Glutamatergic neuron (in vitro differentiated cells): ENCODE measurements at places on chromosomes 11 and 22.

DNA sequence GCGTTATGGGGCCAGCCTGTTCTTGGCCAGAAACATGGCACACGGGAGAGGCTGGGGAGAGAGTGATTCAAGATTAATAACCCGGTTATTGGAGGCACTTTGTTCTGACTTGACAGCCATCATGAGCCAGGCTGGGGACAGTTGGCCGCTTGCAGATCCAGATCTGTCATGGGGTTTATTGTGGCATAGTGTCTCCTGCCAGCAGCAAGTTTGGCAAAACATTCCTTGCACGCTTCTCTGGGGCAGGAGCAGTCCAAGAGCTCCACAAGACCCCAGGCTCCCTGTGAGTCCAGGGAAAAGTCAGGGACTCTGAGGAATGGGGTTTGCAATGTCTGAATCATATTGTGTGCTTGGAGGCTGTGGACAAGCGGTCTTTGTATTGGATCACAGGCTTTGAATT is 270.4 kb downstream of the MIAT start:
- DNase-seq = no peak

- peak; percentile 83 for DNase-seq
Observed at GRCh38 chr11:13462311-13462900, 616 bp downstream of the BTBD10 start.

GRCh38 chr11:88484873-88485621 is 147.5 kb upstream of the CTSC start:
- DNase-seq = peak; percentile 42

GRCh38 chr22:17779286-17780115 is 5.2 kb upstream of the BID start:
- no peak for DNase-seq

DNA sequence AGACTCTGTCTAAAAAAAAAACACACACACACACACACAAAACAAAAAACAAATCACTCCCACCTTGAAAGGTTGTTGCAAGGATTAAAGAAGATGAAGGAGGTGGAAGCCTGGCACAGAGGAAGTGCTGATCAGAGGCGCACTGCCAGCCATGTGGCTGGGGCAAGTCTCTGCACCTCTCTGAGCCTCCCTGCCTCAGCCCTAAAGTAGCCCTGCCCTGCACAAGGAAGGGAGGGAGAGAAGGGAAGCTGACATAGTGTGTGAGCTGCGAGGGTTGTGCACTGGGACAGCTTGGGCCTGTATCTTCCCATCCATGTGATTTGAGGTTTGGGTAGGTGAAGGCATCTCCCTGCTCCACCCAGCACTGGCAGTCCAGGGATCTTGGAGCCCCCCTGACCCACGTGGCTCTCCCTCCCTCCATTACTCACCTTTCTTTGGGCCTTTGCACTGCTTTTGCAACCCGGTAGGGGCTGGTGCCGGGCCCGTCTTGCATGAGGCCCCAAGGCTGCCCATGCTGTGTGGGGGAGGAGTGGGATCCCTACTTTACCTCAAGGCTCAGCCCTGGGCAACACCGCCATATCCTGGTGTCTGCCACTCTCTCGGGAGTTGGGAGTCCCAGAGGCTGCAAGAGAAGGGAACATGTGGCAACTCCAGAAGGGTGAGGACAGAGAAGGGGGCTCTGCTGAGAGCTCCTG is 30.5 kb downstream of the IFT27 start:
- no peak for DNase-seq
